SJSA1 (cell line): ENCODE measurements at places on chromosomes 6 and 20. TPM values are rescaled to one million over a fixed set of nuclear protein-coding genes. Genes with fewer than 3 reads are reported as not detected.

Gene REM1
- not detected in 2 replicates for total RNA-seq

DNA sequence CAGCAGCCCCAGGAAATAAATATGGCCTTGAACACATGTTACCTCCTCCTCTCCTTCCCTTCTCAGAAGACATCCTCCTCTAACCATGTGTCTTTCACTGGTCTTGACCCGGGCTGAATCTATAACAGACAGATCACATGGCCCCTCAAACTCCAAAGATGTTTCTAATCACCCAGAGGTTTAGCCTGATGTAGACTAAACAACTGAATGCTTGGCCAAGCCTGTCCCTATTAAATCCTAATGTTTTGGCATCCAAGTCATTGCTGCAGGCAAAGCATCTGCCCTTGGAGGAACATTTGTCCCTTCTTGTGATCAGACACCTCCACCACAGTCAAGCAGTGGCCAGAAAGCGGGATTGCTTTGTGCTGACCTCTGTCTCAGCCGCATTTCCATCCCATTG, 65.5 kb downstream of the ANKRD60 start:
- DNase-seq: no peak

DNA sequence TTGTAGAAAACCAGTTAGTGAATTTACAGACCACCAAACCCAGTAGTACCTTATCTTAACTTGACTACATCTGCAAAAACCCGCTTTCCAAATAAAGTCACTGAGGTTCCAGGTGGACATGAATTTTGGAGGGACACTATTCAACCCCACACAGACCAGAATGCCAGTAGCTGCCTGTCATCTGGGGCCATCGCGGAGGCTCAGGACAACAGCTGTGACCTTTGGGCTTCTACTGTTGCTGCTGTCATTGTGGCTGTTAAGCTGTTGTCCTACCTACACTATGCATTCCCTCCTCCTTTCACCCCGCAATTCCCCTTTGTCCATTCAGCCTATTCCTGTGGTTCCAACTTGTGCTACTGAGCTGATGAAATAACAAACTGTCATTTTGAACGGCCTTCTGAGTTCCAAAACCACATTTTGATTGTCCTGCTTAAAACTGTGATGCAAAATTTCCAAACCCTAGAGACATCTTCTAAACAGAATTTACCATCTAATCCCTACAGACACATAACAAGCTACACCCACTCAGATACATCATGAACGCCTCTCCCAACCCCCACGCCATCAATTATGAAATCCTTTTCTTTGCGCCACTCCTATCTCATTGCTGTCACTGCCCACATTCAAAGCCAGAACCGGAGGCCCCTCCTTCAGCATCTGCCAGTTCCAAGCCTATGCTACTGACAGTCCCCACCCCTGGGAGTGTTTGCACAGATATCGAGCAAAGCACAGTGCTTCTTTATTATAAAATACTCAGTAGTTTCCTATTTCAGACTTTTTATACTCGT, 125.0 kb downstream of the C6orf118 start:
- peak; percentile 94 for DNase-seq

DNA sequence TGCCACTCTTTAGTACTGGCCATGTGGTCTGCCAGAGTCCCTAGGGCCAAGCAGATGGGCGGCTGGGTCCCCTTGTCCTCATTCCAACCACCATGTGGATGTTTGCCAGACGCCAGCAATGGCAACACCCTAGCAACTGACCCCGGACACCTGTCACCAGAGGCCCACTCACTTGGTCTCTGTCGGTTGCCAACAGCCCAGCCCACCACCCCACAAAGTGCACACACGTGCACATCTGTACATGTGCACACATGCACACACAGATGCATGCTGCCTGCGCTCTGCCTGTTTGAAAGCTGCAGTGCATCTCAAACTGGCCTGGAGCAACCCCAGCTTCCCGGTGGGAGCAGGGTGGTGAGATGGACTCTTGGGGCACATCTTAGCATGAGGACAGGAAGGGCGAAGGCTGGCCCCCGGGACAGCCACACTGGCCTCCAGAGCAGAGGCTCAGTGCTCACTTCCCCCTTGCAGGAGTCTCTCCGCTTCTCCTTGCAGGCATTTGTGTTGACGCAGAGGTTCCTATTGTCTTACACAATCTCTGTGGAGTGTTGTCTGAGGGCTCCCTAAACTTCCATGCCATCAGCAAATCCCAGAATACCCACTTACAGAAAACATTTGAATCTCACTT, 54.0 kb downstream of the PSMG4 start:
- DNase-seq: no peak

Gene SIRPD
- total RNA-seq: not detected in 2 replicates

DNA sequence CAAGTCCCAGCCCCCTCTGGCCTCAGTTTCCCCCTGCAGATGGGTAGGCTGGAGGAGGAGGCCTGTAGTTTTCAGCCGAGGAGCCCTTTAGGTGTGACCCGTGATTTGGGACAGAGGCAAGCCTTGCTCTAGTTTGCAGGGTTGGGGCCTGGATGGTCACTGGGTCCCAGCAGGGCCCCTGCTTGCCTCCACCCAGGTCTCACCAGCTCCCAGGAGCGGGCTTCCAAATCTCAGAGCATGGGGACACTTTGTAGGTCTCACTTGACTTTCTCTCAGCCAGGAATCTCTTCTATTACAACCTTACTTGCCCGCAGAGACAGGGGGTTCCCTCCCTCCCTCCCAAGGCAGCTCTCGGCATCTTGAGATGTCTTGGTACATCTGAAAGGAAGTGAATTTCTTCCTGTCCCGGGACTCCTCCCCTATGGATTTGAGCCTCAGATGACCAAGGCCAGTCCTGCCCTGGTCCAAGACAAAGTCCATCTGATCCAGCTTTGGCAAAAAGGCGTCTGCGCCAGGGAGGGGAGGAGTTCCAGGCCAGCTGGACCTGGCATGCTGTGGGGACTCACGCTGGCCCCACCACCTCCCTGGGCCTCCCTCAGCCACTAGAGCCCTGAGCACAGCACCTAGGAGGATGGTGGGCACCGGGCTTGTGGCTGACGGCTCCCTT, 47.4 kb downstream of the SRC start:
- DNase-seq: no peak

Gene RAB44
- not detected in 2 replicates for total RNA-seq

DNA sequence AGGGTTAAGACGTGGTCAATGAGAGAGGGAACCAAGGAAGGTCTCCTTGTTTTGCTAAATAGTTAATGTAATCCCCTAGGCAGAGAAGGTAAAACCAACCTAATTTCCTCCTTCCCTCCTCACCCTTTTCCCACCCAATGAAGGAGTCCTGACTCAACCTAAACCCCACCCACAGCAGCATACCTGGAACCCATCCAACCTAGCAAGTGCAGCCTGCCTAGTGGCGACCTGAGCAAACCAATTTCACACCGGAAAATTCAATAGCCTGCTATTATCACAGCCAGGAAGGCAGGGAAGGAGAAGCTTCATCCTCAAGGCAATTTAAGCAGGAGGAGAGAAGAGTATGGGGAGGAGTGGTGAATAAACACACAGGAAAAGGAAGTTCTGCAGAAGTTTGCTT, 46.9 kb downstream of the OSTM1 start:
- no peak for DNase-seq

DNA sequence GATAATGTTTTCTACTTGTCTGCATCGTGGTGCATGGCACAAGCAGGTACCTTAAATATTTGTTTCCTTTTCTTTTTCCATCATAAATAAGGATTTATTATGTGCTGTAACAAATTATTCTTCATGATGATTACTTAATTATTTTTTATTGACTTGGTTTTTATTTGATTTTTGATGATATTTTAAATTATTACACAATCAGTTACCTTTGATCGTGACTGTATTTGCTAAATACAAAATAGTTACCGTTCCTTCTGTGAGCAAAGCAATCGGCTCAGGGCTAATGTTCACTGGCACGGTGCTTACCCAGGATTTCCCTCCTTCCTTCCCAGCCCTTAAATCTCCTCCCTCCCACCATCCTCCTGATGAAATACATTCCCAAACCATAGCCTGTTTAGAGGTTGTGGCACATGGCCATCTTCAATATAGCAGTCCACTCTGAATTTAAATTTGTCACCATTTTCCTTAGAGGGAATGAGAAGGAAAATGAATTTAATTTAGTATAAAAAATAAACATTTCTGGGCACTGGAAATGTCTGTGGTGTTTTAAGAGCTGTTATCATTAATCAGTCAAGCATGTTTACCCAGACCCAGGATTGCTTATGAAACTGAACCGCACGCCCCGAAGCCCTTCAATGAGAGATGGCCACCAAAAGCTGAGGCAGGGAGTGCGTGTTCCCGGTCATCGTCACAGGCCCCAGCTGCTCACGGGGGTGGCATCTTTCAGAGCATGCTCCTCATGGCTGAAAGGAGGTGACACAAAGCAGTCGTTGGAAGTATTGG, 23.0 kb upstream of the EXOC2 start:
- DNase-seq: peak; percentile 93

- peak; percentile 53 for DNase-seq
Measured at GRCh38 chr6:134373282-134373922, 55.5 kb upstream of the SGK1 start.

GRCh38 chr6:33173535-33174180, 18.6 kb downstream of the COL11A2 start:
- no peak for DNase-seq

Gene CALHM5
- 6.2 and 7.2 TPM in 2 replicates for total RNA-seq

DNA sequence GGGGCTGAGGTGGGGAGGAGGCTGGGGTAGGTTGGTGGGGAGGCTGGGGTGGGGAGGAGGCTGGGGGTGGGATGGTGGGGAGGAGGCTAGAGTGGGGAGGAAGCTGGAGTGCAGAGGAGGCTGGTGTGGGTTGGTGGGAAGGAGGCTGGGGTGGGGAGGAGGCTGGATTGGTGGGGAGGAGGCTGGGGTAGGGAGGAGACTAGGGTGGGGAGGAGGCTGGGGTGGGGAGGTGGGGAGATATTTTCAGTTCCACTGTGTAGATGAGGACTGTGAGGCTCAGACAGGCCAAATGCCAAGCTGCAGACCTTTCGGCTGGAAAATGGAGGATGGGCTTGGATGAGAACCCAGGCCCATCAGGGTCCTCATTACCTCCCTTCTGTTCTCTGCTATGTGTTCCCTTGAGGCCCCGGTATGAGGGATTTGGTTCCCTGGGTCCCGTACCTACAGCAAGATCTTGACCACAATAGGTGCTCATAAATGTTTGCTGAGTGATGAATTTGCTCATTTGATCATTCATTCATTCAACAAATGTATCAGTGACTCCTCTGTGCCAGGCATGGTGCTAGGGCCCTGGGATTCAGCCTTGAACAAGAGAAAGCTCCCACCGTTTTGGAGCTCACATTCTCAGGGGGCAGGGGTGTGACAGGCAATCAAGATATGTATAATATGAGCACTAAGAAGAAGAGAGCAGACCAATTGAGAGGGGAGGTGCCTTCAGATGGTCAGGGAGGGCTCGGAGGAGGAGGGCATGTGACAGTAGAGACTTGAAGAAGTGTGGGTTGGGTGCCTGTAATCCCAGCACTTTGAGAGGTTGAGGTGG, 36.1 kb upstream of the NOL4L start:
- no peak for DNase-seq

Gene SUN5
- total RNA-seq: not detected in 2 replicates

- no peak for DNase-seq
Measured at GRCh38 chr6:89353702-89354392, 1.3 kb upstream of the UBE2J1 start.

- no peak for DNase-seq
Measured at GRCh38 chr6:164007881-164008280, 593.4 kb downstream of the QKI start.
